LHCN-M2 (cell line): ENCODE measurements at places on chromosomes 6 and 20.

DNA sequence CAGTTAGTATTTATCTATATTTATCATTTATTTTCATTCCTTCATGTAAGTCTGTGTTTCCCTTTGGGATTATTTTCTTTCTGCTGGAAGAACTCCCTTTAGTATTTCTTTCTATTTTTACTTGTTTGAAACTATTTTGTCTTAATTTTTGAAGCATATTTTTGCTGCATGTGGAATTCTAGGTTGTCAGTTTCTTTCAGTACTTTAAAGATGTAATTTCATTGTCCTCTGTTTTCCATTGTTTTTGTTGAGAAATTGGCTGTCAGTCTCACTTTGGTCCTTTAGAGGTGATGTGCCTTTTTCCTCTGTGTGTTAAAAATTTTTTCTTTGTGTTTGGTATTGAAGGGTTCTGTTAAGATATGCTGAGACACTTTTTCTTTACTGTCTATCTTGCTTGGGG, 17.1 kb downstream of the RNF182 start:
- no peak for DNase-seq

DNA sequence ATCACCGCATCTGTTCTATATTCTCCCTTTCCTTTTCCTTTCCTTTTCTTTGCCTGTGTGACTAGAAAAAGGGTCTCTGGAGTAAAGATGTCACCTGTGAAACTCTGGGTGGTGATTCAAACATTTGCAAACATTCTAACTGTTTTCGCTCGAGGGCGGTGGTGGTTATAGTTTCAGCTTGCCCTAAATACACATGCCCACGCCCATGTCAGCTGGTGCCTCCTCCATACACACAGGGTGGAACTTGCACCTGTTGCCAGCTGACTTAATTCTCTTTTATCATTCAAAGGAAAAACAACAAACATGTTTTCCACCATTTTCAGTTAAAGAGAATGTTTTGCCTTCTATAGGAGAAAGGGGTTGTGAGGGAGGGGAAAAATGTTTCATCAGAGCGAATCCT, 381.9 kb upstream of the ARID1B start:
- no peak for DNase-seq

DNA sequence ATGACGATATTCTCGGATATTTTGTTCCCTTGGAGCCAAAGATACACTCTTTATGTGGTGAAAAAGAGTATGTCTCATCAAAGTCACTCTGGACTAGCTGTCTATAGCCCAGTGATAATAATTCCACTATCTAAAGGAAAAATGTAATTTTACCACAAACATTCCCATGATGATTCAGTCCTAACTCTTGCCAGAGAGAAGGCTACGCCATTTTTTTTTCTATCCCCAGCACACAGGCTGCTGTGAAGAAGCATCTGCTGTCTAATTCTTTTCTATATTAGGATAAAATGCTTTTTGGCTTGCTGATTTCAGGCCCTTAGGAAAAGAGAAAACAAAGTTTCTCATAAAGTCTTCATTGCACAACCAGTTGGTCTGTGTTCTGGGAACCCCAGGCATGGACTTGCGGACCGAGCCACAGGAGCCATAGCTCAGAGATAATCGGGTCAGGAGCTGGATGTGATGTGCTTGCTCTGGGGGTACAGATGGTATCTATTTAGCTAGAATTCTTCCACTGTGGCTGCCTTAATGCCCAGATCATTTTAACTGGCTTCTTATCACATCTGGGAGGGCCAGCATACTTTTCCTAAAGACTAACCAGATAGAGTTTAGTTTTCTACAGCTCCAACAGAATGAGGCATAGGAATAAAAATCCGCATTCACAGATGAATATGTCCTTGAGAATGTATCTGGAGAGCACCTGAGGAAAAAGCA, 683.7 kb upstream of the ID4 start:
- DNase-seq, result no peak

DNA sequence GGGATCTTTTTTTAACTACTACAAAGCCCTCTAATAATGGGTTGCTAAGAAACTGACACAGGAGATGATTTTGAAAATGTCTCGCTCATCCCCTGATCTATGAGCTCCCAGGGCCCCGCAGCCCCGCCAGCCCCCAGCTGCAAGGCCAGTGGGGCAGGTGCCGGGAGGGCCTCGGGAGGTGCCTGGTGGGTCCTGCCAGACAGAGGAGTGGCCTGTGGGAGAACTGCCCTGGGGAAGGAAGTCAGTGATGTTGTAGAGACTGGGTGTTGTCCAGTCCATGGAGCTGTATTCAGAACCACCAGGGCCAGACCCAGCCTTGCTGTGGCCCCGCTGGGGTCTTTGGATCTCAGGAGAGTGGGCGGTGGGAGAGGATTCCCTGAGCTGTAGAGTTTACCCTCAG, 258.7 kb downstream of the TAF4 start:
- DNase-seq, result no peak

- DNase-seq, result no peak
Measured at GRCh38 chr6:136798044-136798443, 5.8 kb upstream of the MAP3K5 start.

GRCh38 chr6:33314943-33315792, 1.3 kb upstream of the TAPBP start:
- DNase-seq, result no peak

DNA sequence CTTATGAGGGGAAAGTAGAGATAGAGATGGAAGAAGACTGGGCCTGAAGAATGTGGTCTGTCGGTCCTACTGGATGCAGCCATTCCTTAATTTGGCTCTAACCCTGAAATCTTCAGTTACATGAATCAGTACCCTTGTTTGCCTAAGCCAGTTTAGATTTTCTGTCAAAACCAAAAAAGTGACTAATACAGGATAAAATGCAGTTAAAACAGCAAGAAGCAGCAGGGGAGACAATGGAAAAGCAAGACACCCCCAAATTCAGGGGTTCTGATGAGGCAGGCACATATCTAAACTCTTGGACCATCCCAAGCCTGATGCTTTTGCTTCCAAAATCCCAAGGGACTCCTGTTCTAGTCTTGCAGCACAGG, 17.4 kb upstream of the UBE2V1 start:
- DNase-seq, result no peak

DNA sequence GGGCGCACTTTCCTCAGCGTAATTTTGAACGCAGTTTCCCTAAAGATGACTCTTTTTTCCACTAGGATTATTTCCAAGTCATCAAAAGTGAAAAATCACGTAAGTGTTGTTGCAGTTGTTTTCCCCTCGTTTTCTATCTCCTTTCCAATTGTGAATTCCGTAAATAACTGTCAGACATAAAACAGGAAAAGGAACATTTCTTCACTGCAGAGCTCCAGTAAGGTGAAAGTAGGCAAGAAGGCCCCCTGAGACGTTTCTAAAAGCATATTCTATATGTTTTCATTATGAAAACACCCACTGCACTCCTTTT, 17.8 kb downstream of the HIVEP2 start:
- no peak for DNase-seq

GRCh38 chr6:104957301-104958177, 632 bp downstream of the LIN28B start:
- DNase-seq, result no peak

DNA sequence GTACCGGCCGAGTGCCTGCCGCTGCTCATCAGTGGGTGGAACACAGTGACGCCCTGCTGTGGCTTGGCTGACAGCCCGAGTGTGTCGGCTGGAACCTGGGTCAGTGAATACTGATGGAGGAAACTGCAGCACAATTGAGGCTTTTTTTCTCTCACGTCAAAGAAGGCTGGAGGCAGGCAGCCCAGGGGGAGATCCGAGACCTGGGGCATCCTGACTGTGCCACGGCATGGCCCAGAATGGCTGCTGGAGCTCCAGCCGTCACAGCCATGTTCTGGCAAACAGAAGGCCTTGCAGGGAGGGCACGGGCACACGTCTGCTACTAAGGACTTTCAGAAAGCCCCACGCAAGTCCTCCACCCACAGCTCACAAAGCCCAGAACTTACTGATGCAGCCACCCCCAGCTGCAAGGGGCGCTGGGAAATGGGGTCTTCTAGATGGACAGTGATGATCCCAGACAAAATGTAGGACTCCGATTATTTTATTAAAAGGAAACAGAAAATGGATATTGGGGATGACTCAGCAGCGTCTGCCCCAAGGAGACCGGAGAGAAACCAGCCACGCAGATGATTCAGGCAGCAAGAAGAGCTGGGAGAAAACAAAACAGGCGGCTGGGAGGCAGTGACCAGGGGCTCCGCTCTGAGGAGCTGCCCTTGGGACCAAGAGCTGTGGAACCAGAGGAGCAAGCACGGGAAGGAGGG, 140.0 kb downstream of the TAF4 start:
- peak; percentile 39 for DNase-seq

GRCh38 chr6:111677249-111677990, 71.7 kb upstream of the TRAF3IP2 start:
- no peak for DNase-seq

DNA sequence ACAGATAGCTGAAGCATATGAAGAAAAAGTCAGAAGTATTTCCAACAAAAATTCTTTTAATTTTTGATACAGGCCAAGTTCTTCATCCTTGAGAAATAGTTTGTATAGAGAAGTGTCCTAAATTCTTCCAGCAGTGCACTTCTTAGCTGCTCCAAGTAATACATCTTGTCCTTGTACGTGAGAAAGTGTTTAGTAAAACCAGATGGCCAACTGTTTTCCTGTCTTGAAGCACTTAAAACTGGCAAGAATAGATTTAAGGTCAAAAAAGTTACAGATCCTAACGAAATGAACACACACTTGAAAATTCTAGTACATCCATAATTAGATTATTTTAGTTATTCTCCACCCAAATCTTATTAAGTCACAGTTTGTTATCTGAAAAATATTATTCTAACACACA, 52.2 kb upstream of the HSF2 start:
- no peak for DNase-seq

- no peak for DNase-seq
Measured at GRCh38 chr6:14281811-14282660, 164.5 kb downstream of the CD83 start.

- peak; percentile 35 for DNase-seq
Measured at GRCh38 chr20:34948030-34948429, 7.6 kb downstream of the GSS start.

GRCh38 chr6:166507809-166508564, 78.5 kb downstream of the RAMACL start:
- DNase-seq, result no peak

DNA sequence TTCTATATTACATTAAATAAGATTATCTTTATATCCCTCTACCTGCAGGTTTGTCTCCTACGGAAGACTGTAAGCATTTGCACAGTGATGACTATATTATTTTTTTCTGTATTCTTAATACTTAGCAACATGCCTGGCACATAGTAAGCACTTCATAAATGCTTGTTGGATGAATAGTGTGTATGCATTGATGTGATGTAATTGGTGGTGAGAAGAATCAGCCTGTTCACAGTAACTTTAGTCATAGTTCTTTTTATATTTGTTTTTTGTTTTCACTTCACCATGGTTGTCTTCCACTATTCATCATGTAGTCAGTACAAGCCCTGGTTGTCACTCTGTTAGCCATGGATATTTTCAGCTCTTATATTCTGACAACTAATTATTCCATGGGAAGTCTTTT, 184.0 kb upstream of the FLRT3 start:
- DNase-seq, result peak; percentile 31

- DNase-seq, result no peak
Measured at GRCh38 chr6:35751594-35751993, 14.8 kb downstream of the ARMC12 start.

DNA sequence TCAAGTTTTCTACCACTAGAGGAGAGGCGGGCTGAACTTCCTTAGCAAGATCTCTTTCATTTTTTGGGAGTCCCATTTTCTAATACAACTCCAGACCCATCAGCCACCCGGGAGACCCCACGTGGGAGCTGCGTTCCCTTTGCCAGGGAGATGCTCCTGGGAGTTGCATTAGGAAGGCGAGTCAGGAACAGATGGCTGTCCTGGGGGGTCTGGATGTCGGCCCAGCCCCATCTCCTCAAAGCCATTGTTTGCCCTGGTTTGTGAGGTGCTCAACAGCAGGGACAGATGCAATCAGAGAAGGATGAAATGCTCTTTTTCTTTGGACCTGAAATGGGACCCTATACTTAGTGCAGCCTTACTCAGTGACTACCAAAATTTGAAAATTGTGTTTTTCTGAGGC, 39.4 kb downstream of the CARMIL1 start:
- DNase-seq, result no peak

DNA sequence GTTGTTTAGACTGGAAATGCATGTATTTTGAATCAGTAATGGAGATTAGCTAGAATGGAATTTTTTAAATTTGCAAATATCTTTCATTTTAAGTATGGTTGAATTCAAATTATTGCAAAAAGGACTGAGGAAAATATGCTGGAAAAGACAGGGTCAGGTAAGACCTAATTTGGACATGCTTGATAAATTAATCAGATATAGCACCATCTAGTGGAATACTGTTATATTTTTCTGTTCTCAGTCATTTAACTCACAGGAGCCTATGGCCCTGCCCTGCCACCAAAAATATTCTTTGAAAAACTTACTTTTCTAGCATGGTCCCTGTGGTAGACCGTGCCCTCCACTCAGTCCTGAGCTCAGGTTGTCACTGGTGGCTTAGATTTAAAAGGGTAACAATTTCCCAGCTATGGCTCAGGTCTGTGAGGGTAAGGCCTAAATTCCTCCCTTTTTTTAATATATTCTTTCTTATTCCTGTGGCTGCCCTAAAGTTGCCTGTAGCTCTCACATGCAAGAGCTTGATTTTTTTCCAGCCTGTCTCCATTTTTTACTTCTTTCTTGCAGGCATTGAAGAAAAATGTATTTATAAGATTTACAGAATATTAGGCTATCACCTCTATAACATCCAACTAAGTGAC, 25.3 kb upstream of the KIAA1586 start:
- DNase-seq, result peak; percentile 59

GRCh38 chr6:106773522-106773921, 144.1 kb downstream of the QRSL1 start:
- DNase-seq, result no peak
